Fibroblast of skin of left biceps (primary cell): ENCODE measurements at places on chromosomes 4 and X.
A peak's percentile ranks its signal among the peaks of the same experiment; 100 is the strongest.

GRCh38 chr4:122005064-122005755 is 53.4 kb upstream of the TRPC3 start:
- peak; percentile 67 for DNase-seq

DNA sequence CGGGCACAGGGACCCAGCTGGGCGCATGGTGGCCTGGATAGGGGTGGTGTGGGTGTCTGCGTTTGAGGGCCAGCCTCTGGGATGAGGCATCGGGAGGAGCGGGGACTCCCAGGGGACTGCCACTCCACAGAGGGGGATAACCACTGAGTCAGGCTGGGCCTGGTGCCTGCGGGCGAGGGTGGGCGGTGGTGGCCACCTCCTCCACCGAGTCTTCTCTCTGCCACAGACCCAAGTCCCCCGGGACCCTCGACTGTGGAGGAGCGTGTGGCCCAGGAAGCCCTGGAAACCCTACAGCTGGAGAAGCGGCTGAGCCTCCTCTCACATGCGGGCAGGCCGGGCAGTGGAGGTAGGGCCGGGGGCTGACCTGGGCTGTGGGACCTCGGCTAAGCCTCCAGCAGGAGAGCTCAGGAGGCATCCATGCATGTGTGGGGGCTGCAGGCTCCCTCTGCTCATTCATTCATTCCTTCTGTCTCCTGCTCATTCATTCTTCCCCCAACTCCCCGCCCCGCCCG is 26.4 kb downstream of the DOK7 start:
- no peak for DNase-seq

- no peak for DNase-seq
Observed at GRCh38 chrX:139234898-139235297, 295.6 kb upstream of the F9 start.

- no peak for DNase-seq
Observed at GRCh38 chr4:95080969-95081368, 323.2 kb downstream of the BMPR1B start.

- peak; percentile 78 for DNase-seq
Observed at GRCh38 chr4:55768291-55768690, 51.3 kb upstream of the EXOC1L start.

- DNase-seq, result no peak
Observed at GRCh38 chr4:185535612-185536410, 504 bp upstream of the PDLIM3 start.

DNA sequence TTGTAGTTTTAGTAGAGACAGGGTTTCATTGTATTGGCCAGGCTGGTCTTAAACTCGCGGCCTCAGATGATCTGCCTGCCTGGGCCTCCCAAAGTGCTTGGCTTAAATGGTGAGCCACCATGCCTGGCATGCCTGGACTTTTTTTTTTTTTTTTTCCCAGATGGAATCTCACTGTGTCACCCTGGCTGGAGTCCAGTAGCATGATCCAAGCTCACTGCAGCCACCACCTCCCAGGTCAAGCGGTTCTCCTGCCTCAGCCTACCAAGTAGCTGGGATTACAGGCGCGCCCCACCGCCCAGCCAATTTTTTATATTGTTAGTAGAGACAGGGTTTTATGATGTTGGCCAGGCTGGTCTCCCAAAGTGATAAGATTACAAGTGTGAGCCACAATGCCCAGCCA is 8.4 kb downstream of the UBE2K start:
- DNase-seq, result peak; percentile 32

GRCh38 chr4:54096295-54096962 is 3.5 kb upstream of the GSX2 start:
- no peak for DNase-seq

DNA sequence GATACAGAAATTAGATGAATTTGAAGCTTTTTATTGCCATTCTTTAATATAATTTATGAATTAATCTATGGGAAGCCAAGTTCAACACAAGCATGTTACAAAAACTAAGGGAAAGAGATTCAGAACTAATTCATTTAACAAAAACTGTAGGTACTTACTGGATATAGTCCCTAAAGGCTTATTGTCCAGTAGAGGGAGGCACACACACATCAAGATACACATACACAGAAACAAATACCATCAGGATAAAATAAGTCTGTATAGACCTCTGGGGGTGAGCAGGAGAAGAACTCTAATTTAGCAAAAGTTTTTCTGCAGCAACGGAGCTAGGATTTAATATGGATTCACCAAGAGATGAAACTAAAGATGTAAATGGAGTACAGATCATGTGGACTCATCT is 83.0 kb upstream of the IL13RA1 start:
- peak; percentile 17 for DNase-seq

- no peak for DNase-seq
Observed at GRCh38 chr4:158540125-158540907, 18.6 kb downstream of the RXFP1 start.

DNA sequence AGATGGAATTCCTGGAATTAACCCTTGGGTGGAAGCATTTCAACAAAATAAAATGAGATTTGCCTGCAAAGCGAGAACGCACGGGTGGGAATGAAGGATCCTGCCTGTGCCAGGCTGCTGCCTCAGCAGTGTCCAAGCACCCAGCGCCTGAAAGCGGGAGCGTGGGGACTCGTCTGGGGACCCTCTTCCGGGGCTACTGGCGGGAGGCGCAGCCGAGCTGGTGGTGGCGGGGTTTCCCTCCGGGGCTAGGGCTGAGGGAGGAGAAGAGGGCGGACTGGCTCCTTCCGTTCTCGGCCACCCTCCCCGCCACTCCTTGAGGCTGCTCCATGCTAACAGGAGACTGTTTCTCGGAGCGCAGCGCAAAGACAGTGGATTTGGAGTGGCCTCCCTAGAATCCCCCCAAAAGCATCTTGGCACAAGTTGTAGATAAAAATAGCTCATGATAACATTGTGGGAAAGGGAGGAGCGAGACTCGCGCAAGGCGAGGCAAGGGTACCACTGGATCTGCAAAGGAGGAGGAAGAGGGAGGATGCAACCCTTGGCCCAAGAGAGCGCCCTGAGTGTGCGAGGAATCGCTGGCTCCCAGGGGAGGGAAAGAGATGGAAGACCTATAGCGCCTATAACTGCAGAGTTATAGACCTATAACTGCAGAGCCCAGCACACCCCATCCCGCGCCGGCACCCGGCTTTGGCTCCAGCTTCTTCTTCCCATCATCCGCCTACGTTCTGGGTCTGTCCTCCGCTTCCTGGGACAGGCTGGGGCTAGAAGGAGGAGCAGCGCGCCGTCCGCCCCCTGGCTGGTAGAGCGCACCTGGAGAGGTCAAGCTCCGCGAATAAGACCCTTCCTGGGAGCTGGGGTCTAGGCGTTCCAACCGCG is 1.3 kb downstream of the HS3ST1 start:
- DNase-seq, result no peak

DNA sequence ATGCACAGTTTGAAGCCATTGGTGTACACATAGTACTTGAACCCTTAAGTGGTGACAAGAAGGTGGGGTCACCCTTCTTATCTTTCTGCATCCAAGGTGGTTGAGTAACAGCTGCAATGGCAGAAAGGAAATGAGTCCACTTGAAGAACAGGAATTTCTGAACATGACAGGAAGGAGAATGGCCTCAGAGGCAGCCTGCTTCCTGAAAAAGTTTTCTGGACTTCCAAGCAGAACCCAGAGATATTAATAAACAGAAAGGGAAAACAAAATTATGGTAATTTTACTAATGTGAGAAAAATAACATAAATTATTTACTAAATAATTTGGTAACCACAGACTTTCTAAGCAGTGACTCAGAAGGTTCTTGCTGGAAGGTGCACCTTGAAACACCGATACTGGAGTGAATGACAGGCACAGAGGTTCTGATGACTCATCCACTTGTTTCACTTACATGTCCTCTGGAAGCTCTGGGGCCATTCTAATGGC is 119.9 kb upstream of the HS3ST1 start:
- DNase-seq, result no peak

DNA sequence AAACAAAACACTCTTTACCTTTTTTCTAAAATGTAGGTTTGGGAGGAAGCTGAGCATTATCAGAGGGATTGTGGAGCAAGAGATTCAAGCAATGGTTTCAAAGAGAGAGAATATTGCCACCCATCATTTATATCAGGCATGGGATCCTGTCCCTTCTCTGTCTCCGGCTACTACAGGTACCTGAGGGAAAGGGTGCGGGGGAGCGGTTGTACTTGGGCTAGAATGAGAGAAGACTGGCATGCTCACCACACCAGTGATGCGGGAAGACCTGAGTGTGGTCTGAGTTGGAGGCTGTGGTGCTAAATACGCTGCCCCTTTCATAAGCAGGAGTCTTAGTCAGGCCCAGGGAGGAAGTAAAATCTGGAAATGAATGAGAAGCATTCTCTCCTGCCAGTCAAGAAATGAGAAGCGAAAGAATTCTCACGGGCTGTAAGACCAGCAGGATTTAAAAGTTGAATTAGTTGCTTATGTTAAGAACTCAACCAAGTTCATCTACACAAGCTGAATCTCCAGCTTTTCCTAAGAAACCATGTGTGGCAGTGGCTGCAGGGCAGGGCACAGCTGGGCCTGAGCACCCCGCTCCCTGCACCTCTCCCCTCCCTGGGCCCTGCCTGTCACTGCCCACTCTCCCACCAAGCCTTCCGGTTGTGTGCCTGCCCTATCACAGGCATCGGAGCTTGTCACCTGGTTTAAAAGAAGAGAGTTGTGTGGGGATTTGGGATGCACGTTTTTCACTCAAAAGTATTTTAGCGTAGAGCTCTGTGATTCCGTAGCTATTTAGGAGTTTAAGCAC is 24.8 kb upstream of the MSANTD1 start:
- no peak for DNase-seq

GRCh38 chr4:6408263-6408662 is 64.2 kb downstream of the PPP2R2C start:
- DNase-seq, result no peak

DNA sequence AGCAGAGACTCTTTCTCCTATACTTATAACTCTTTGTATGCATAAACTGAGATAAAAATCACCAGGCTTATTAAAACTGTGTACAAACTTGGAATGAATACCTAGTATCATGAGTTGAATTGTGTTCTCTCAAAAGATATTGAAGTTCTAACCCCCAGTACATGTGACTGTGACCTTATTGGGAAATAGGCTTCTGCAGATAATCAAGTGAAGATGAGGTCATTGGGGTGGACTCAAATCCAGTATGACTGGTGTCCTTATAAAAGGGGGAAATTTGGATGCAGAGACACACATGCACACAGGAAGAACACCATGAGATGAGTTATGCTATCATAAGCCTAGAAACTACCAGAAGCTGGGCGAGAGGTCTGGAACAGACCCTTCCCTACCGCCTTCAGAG is 26.2 kb downstream of the ZNF827 start:
- no peak for DNase-seq

DNA sequence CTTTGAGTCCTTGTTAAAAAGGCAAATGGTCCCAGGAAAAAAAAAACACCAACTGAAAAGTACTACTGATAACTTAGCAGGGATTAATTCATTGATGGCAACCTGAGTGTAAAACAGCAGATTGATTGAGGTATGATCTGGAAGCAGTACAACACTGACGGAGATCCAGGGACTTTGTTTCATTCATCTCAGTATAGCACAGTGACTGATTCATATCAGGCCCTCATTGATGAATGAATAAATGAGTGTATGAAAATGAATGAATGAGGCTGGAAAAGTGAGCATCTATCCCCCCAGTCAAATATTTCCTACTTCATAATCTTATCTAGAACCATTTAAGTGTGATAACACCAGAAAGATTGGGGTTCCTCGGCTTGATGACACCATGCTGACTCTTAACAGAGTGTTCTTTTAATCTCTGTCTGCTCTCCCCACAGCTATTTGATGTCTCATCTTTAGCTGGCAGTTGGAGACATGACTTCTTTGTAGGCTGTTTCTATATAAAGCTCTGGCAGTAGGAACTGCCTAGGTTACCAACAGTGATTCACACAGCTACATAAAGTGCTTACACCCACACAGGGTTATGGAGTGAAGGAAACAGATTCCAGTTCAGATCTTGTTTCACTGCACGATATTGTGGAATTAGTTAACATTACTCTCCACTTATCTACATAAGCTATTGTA is 18.6 kb upstream of the RNF128 start:
- DNase-seq, result peak; percentile 70

DNA sequence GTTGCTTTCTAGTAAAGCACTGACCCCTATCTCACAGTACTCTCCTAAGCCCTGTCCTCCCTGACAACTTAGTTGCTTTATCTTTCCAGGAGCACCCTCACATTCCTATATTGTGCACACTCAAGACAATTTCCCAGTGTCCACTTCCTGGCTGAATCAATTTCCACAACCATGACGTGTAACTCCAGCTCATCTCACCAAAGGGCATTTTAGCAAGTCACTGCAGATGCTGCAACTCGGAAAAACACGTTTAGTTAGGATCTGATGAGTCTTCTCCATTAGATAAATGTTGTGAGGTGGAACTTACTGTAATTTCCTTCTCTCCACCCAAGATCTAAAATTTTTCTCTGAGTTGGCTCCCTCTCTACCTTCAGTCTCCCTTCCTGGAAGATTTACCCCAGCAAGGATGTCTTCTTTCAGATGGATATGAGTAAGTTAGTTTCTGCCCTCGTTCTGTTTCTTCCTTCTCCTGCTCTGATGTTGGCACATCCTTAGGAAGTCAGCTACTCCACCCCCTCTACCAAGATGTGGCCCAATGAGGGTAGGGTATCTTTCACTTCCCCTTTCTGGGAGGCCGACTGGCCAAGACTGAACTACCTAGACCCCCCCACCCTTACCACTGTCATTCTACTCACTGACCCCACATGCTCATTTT is 28.8 kb upstream of the IL13RA1 start:
- no peak for DNase-seq

DNA sequence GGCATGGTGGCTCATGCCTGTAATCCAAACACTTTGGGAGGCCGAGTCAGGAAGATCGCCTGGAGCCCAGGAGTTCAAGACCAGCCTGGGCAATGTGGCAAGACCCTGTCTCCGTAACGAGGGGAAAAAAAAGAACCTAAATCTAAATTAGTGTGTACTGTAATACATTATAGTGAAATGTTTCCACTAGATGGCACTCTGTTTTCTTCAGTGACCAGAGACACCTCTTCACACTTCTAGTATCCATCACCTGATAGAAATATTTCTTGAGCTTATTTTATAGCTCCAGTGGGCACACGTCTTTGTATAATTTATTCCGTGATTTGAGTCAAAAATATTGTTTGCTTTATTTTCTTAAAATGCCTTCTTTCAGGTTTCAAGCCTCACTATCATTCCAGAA is 600.9 kb upstream of the DIPK2B start:
- DNase-seq, result no peak

DNA sequence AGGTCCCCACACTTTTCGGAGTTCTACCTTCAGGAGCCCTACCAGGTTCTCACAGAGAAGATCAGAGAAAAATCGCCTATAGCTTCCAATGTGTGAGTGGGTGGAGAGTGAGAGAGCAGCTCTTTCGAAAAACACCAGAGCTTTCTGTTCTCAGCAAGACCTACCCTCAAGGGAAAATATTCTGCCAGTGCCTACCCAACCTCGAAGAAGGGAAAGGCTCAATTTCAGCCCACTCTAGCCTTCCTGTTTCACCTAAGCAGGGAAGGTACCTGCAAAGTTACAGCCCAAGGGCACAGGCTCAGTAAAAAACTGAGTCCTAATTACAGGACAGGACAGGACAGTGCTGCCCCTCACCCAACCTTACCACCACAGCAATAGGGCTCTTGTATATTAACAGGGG is 104.0 kb upstream of the WDR17 start:
- no peak for DNase-seq

GRCh38 chrX:12360383-12360782 is 222.1 kb downstream of the FRMPD4 start:
- DNase-seq, result peak; percentile 39
